ENCODE measurements at places on chromosomes 2 and 18.
A peak's percentile ranks its signal among the peaks of the same experiment; 100 is the strongest.

GRCh38 chr2:43426305-43427031 lies 169.4 kb downstream of the THADA start:
- no peaks in the 10 kb centered on the region for H3K27me3 ChIP-seq
- peak overlapping the region; percentile 54 for H3K27ac ChIP-seq
- peaks cover 38% of the 10 kb centered on the region for H3K4me1 ChIP-seq
- peak overlapping the region; percentile 85 for H3K4me3 ChIP-seq
- DNase-seq: peak; percentile 84
- peaks cover 4% of the 10 kb centered on the region for H3K36me3 ChIP-seq

DNA sequence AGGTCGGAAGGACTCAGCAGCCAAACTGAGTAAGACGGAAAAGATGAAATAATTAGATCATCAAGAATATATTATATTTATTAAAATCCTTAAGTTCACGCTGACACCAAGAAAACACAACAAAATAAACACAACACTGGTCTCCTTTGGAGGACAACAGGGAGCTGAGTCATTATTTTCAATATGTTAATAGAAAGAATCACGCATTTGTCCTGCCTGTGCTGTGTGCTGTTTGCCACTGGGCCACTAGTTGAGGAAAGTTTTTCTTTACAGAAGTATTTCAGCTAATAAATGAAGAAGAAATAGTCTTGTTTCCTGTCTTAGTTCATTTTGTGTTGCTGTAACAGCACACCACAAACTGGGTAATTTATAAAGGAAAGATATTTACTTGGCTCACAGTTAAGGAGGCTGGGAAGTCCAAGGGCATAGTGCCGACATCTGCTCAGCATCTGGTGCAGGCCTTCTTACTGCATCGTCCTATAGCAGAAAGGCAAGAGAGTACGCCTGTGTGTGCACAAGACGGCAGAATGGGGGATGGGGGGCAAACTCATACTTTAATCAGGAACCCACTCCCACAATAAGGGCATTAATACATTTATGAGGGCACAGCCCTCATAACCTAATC lies 88.0 kb downstream of the TCF7L1 start:
- no peak overlapping the region for H3K27ac ChIP-seq
- H3K4me1 ChIP-seq: no peaks in the 10 kb centered on the region
- H3K4me3 ChIP-seq: no peak overlapping the region
- H3K36me3 ChIP-seq: no peaks in the 10 kb centered on the region

DNA sequence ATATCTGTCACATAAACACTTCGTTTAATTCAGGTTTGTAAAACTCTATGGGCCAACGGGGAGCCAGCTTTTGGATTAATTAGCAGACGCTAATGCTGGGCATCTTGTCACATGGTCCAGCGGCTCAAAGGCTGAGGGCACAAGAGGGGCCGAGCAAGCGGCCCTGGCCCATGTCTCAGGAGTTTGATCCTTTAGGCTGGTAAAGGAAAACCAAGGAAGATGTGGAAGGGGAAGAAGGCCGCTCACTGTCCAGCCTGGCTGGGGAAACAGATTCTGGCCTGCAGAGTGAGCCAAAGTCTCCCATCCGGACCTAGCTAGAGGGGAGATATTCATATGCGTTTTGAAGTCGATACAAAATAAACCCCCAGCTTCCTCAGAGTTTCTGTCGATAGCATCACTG lies 248.6 kb upstream of the SIX2 start:
- no peak overlapping the region for H3K4me3 ChIP-seq
- H3K27me3 ChIP-seq: peaks cover 6% of the 10 kb centered on the region
- no peaks in the 10 kb centered on the region for H3K4me1 ChIP-seq
- no peak overlapping the region for H3K27ac ChIP-seq
- no peaks in the 10 kb centered on the region for H3K36me3 ChIP-seq
- no peak for DNase-seq

DNA sequence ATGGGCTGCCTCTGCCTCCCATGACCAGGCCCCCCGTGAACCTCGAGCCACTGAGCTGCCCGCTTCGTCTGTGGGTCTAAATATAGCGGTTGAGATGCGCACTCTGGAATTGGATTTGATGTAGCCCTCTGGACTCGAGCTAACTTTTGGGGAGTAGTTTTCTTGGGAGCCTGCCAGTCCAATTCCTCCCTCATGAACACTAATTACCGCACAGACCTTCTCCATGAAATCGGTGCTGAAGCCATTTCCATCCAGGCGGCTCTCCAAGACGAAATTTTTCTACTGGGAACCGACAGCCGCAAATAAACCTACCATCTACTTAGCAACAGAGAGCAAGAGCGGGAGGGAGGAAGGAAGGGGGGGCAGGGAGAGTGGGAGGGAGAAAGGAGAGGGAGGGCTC lies 63.6 kb downstream of the CELF4 start:
- H3K27ac ChIP-seq: no peak overlapping the region
- peaks cover 13% of the 10 kb centered on the region for H3K27me3 ChIP-seq
- H3K4me1 ChIP-seq: no peaks in the 10 kb centered on the region
- no peak for DNase-seq
- H3K36me3 ChIP-seq: no peaks in the 10 kb centered on the region
- no peak overlapping the region for H3K4me3 ChIP-seq

- H3K27me3 ChIP-seq: no peaks in the 10 kb centered on the region
- H3K27ac ChIP-seq: no peak overlapping the region
- no peaks in the 10 kb centered on the region for H3K36me3 ChIP-seq
- H3K4me1 ChIP-seq: no peaks in the 10 kb centered on the region
- no peak overlapping the region for H3K4me3 ChIP-seq
Measured at GRCh38 chr2:146893500-146894041, 951.3 kb upstream of the ACVR2A start.

DNA sequence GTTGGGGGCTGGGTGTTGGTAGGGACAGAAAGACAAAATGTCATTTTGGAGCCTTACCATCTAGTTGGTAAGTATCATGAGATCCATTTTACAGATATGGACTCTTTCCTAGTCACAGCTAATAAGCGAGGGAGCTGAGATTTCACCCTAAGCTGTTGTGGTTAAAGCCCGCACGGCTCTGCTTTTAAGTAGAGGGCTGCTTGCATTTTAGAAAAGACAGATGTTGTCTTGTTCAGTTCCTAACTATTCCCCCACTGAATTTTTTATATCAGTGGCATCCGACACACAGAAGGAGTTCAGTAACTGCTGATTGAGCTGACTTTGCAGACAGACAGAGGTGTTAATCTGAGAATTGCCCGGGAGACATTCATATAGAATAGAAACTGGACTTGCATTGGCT lies 3.7 kb downstream of the QPCT start:
- no peaks in the 10 kb centered on the region for H3K36me3 ChIP-seq
- DNase-seq: no peak
- peaks cover 64% of the 10 kb centered on the region for H3K27me3 ChIP-seq
- H3K27ac ChIP-seq: no peak overlapping the region

GRCh38 chr2:108346827-108347226 lies 30.9 kb upstream of the SULT1C4 start:
- no peak overlapping the region for H3K4me3 ChIP-seq
- DNase-seq: no peak
- no peaks in the 10 kb centered on the region for H3K36me3 ChIP-seq
- peaks cover 18% of the 10 kb centered on the region for H3K27me3 ChIP-seq
- no peak overlapping the region for H3K27ac ChIP-seq

- peaks cover 4% of the 10 kb centered on the region for H3K4me1 ChIP-seq
- peaks cover 5% of the 10 kb centered on the region for H3K27me3 ChIP-seq
- DNase-seq: no peak
- no peak overlapping the region for H3K4me3 ChIP-seq
- peaks cover 2% of the 10 kb centered on the region for H3K36me3 ChIP-seq
Measured at GRCh38 chr2:106890606-106891005, 4.6 kb upstream of the ST6GAL2 start.

DNA sequence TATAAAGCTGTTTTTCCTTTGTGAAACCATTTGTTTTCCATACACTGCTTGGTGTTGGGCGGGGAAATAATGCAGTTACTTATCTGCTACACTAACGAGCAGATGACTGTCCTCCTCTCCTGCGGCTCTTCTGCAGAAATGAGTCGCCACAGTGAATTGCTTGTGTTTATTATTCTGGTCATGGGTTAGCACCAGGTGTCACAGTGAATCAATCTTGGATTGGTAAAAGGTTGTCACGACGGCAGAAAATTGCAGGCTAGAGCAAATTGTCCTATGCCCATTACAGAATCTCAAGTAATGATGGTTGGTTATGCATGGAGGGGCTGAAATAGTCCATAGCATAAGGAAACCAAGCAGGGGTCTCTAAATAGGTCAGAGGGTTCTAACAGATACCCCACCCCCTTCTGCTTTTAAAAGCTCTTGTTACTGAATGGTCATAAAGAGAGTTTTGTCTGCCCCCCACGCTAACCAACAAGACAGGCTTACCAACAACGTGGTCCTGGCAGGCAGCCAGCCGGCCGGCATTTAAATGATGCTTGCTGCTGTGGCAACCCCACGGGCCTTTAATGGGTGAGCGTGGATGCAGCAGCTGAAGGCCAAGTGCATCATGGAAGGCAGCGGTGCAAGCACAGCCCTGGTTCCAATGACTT lies 29.5 kb downstream of the RAB31 start:
- H3K27ac ChIP-seq: no peak overlapping the region
- H3K36me3 ChIP-seq: no peaks in the 10 kb centered on the region
- peaks cover 12% of the 10 kb centered on the region for H3K27me3 ChIP-seq
- no peak overlapping the region for H3K4me3 ChIP-seq

GRCh38 chr18:13725566-13726231 lies 659 bp downstream of the FAM210A start:
- H3K4me1 ChIP-seq: peaks cover 70% of the 10 kb centered on the region
- DNase-seq: no peak
- H3K27ac ChIP-seq: peak overlapping the region; percentile 54
- H3K4me3 ChIP-seq: peak overlapping the region; percentile 85
- no peaks in the 10 kb centered on the region for H3K27me3 ChIP-seq
- peaks cover 5% of the 10 kb centered on the region for H3K36me3 ChIP-seq

DNA sequence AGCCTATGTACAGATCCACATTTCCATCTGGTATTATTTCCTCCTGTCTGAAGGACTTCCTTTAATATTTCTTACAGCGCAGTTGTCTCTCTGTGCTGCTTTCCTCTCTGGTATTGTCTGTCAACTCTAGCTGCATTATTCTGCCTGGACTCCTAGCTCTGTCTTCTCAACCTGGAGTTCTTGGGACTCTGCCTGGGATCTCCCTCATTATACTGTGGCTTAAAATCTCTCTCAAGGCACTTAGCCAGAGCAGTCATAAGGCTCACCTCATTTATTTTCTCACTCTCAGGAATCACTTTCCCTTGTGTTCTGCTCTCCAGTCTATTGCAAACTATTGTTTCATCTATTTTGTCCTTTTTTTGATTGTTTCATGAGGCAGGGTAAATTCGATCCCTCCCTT lies 850.4 kb downstream of the ERBB4 start:
- H3K36me3 ChIP-seq: no peaks in the 10 kb centered on the region
- H3K4me3 ChIP-seq: no peak overlapping the region
- no peak overlapping the region for H3K27ac ChIP-seq
- H3K27me3 ChIP-seq: no peaks in the 10 kb centered on the region
- no peaks in the 10 kb centered on the region for H3K4me1 ChIP-seq

GRCh38 chr2:189657867-189658266 lies 3.4 kb upstream of the ASNSD1 start:
- peaks cover 33% of the 10 kb centered on the region for H3K4me1 ChIP-seq
- H3K4me3 ChIP-seq: peak overlapping the region; percentile 53
- H3K27me3 ChIP-seq: no peaks in the 10 kb centered on the region
- peak overlapping the region; percentile 3 for H3K27ac ChIP-seq
- peaks cover 4% of the 10 kb centered on the region for H3K36me3 ChIP-seq

GRCh38 chr2:22784566-22784965 lies 600.4 kb upstream of the KLHL29 start:
- no peaks in the 10 kb centered on the region for H3K36me3 ChIP-seq
- no peaks in the 10 kb centered on the region for H3K4me1 ChIP-seq
- no peak overlapping the region for H3K27ac ChIP-seq
- DNase-seq: no peak
- H3K4me3 ChIP-seq: no peak overlapping the region
- H3K27me3 ChIP-seq: no peaks in the 10 kb centered on the region

DNA sequence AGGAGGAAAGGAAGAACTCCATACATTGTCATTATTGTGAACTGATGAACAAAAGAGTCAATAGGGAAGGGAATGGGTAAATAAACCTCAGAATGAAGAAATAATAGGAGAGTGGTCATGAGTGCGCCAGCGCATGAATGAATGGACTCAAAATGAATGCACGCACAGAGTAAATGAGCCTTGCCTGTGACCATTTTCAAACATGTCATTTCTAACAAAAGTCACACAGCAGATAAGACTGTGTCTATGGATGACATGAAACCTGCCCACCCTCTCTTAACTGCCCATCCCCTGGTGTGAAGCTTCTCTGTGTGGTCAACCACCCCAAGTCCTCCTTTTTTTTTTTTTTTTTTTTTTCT lies 121.1 kb upstream of the TEX51 start:
- no peak for DNase-seq
- H3K27ac ChIP-seq: no peak overlapping the region
- H3K36me3 ChIP-seq: no peaks in the 10 kb centered on the region

- no peak overlapping the region for H3K4me3 ChIP-seq
- H3K4me1 ChIP-seq: no peaks in the 10 kb centered on the region
- DNase-seq: no peak
- peaks cover 42% of the 10 kb centered on the region for H3K27me3 ChIP-seq
Measured at GRCh38 chr18:47735041-47735702, 195.3 kb downstream of the SMAD2 start.

DNA sequence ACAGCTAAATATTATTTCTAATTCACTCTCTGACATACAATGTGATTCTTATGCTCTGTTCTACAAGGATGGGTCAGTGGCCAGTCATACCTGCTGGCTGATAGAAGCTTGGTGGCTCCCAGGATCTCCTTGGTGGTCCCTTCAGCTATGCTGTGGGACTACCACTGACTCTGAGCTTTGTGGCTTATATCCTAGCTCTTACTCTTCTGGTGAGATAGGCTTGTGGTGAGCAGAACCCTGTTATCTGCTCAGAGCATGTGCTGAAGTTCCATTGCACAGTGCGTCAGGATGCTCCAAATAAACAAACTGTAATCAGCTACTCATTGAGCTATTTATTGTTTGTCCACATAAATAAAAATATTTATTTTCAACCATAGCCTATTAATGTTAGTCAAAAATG lies 51.7 kb downstream of the MFSD6 start:
- H3K4me3 ChIP-seq: no peak overlapping the region
- H3K4me1 ChIP-seq: peaks cover 33% of the 10 kb centered on the region
- H3K27me3 ChIP-seq: no peaks in the 10 kb centered on the region
- H3K27ac ChIP-seq: no peak overlapping the region
- peaks cover 2% of the 10 kb centered on the region for H3K36me3 ChIP-seq
- DNase-seq: no peak

DNA sequence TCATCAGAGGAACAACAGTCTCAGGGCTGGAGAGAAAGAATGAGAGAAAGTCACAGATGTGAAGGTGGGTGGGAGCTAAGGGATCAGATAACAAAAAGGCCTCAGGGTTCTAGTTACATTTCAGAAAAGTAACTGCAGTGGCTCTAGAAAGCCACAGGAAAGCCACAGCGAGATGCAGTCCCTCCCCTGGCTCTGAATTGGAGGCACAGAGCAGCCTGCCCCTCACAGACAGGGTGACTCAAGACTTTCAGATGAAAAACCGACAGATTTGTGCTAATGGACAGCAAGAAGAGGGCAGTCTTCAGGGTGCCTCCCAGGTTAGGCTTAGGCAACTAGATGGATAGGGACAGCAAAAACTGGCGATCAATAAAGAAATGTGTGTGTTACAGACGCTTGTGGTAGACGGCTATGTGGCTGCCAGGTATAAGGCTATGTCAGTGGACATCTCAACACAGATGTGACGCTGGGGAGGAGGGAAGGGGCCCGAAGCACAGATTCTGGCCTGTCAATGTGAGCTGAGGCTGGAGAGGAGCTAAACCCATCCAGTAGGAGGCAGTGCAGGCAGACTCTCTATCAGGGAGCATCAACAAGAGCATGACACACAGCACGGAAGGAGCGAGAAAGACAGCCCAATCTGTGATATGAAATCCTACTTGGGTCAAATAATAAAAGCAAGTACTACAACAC lies 26.2 kb downstream of the UNC50 start:
- DNase-seq: peak; percentile 60
- H3K4me3 ChIP-seq: peak overlapping the region; percentile 33
- no peaks in the 10 kb centered on the region for H3K27me3 ChIP-seq
- H3K27ac ChIP-seq: peak overlapping the region; percentile 53
- H3K4me1 ChIP-seq: peaks cover 49% of the 10 kb centered on the region
- H3K36me3 ChIP-seq: peaks cover 35% of the 10 kb centered on the region

Data from activated T-cell treated with anti-CD3 and anti-CD28 coated beads, Interleukin-2, amount 50 U/mL, for 72 hours (primary cell).